ENCODE measurements at places on chromosomes 1 and 21.

GRCh38 chr1:180177931-180178330 is 23.3 kb downstream of the QSOX1 start:
- DNase-seq: no peak

DNA sequence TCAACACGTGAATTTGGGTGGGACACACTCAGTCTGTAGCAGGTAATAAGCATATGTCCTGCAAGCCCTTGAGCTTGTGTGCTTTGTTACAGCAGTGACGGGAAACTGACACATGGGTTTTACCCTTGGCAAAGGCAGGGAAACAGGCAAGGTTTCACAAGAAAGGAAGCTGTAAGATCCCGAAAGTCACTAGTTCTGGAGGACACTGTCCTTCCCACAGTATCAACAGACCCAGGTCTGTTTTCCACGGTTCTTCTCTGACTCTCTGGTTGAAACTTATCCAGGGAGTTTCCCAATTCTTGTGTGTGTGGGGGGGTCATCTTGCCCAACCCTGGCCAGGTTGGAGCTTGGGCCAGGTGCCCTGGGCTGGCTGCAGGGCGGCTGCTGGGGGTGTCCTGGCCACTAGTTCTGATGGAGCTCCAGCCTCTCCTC is 29.3 kb upstream of the ZBTB21 start:
- no peak for DNase-seq

DNA sequence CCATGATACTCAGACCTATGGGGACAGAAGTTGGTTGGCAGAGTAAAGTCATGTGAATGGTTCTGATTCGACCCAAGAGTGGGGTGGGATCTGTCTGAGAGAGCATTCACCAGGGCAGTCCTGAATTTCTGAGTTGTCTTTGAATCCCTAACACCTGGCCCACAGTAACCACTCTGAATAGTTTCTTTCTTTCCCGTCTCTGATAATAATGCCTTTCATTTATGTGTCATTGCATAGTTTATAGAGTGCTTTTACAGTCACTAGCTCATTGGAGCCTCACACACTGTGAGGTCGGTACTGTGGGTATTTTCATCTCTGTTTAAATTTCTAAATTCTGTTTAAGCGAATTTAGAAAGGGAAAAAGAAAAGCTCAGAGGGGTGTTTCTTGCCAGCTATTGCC is 147.1 kb downstream of the C1orf21 start:
- no peak for DNase-seq

- no peak for DNase-seq
Measured at GRCh38 chr1:76640092-76640491, 227.2 kb upstream of the ST6GALNAC5 start.
